Activated CD4-positive, alpha-beta T cell treated with anti-CD3 and anti-CD28 coated beads, Interleukin-2, amount 50 U/mL, for 16 hours (primary cell): ENCODE measurements at places on chromosomes 1 and 21.

- DNase-seq, result no peak
Measured at GRCh38 chr1:43368646-43369020, 822 bp upstream of the ELOVL1 start.

DNA sequence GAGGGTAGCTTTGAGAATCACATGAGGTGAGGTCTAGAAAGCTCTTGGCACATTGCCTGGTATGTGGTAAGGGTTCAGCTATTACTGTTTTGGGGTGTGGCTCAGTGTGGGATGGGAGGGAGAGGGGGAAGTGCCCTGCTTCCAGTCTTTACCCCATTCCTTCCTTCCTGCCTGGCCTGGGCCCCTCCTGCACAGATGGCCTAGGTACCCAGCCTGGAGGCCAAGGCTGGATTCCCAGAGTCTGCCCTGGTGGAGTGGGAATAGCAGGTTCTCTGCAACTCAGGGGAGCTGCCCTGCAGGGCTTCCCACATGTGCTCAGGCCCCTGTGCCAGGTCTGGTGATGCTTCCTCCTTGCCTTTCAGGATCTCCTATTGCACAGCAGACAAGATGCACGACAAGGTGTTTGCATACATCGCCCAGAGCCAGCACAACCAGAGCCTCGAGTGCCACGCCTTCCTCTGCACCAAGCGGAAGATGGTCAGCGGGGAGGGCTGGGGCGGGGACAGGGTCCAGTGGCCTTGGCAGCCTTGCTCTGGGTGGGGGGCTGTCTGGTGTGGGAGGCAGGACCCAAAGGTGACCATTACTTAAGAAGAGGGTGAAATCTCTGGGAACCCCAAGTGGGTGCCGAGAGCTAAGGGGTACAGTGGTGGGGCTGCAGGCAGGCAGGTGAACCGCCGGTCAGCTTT lies 13.5 kb downstream of the LDLRAP1 start:
- DNase-seq, result peak; percentile 39

GRCh38 chr21:42021371-42022090 lies 11.4 kb upstream of the ZBTB21 start:
- DNase-seq, result no peak

DNA sequence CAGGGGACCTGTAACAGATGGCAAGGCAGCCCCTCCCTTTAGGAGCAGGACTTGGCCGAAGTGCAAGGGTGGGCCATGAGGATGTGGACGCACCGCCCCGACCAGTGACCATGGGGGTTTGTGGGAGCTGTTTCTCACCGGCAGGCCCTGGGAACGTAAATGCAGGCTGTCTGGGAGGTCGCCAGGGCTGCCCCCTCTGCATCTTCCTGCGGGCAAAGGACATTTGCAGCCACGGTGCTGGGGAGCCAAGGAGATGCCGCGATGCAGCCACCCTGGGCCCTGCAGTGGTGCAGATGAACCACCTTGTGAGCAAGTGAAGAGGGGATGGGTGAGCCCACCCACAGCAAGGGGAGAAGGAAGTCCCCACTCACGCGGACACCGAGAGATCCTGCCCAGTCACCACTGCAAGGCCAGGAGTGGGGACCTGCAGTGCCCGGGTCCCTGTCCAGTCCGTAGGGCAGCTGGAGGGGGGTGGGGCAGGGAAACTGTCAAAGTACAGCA lies 121.1 kb downstream of the SIK1 start:
- no peak for DNase-seq

GRCh38 chr1:101004061-101004460 lies 21.5 kb downstream of the DPH5 start:
- DNase-seq, result no peak

DNA sequence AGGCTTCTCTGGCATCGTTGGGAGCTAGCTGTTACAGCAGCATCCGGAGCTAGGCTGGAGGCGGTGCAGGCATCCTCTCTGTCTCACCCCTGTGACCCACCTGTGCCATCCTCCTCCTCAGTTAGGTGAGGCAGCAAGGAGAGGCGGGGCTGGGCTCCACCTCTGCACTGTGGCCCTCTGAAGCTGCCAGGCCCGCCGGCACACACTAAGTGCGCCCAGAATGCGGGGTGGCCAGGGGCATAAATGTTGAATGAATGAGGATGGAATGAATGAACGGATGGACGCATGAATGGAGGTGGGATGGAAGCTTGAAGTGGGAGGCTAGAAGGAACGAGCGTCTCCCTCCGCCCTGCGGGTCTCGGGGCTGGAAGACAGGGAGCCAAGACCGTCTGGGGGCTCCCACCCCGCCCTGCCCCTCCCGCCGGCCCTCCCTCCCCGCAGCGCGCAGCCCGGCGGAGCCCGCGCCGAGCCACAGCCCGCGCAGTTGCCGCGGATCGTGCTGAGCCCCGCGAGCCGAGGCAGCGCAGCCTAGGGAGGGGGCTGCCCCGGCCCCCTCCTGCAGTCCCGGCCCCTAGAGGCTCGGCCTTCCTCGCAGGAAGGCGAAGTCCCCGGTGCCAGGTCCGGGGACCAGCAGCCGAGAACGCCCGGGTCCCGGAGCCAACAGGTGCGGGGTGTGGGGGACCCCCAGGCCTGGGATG lies at the start of gene HCRTR1:
Gene HCRTR1, plus strand, starts transcription at position 472 of the 698 bp plus-strand sequence. CDS start 1,504 bp downstream, outside the sequence.
- no peak for DNase-seq

GRCh38 chr1:198253668-198254067 lies 96.9 kb downstream of the NEK7 start:
- peak; percentile 45 for DNase-seq

GRCh38 chr1:150243003-150243402 lies 7.1 kb upstream of the ANP32E start:
- no peak for DNase-seq

GRCh38 chr1:115753830-115754229 lies 14.7 kb downstream of the CASQ2 start:
- no peak for DNase-seq
